ENCODE measurements at places on chromosomes 1 and 21.

- DNase-seq: no peak
Measured at GRCh38 chr1:209890641-209891330, 47.2 kb upstream of the SYT14 start.

GRCh38 chr1:6292102-6292501, 31.2 kb upstream of the GPR153 start:
- no peak for DNase-seq

GRCh38 chr1:147225193-147225730, at the start of gene FMO5:
TSS of gene FMO5 (minus strand) at chr1:147225339. CDS start at chr1:147225029, 310 bp downstream.
- DNase-seq: peak; percentile 9

- DNase-seq: no peak
Measured at GRCh38 chr1:156577550-156577949, 2.0 kb upstream of the TTC24 start.

DNA sequence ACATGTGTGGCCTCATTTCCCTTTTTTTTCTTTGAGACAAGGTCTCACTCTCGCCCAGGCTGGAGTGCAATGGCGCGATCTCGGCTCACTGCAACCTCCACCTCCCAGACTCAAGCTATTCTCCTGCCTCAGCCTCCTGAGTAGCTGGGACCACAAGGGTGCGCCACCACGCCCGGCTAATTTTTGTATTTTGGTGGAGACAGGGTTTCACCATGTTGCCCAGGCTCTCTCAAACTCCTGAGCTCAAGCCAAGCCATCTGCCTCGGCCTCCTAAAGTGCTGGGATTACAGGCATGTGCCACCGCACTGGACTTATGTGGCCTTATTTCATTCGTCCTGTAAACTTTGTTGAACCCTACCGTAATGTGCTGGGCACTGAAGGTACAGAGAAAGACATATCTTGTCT, 569 bp upstream of the WARS2 start:
- DNase-seq: peak; percentile 4

GRCh38 chr1:20390589-20391331, 95.2 kb downstream of the CAMK2N1 start:
- no peak for DNase-seq

DNA sequence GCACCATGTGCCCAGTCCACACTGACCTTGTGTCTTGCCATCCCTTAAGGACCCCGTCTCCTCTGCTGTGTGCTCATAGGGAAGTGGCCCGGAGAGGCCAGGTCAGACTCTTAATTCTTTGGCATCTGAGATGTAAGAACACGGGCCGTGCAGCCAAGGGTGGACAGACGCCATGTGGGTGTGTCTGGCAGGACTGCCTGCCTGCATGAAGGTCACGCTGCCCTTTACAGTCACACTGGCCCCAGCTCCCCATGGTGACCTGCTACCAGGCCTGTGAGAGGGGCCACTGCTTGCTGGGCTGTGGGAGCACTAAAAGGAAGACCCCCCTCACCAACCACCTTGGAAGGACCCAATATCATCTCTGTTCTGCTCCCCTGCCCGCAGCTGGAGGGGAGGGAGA, 17.7 kb downstream of the DHRS3 start:
- DNase-seq: no peak

DNA sequence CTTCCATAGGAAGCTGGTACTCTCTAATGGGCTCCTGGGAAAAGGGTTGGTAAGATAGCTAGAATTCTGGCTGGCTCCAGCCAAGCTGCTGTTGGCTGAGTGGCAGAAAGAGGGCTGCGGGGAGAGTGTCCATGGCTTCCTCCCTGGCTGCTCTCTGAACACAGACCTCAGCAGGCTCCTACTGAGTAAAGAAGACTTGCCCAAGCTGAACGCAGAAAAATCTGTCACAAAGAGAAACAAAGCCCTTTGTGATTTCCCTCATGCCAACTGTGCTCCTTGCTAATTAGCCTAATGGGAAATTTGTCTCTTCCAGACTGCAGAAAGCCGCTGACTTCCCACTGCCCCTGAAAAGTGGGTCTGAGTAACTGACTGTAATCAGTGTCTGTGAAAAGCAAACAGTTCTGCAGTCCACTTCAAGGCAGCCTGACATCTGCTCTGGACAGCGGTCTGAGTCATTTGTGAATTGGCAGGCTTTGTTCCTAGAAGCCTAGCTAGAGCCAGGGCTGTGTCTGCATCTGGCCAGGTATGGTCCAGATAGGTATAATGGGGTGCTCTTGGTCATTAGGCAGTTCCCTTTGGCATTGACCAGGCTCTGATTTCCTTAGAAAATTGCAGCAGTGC, 282.8 kb downstream of the ZNF648 start:
- no peak for DNase-seq

DNA sequence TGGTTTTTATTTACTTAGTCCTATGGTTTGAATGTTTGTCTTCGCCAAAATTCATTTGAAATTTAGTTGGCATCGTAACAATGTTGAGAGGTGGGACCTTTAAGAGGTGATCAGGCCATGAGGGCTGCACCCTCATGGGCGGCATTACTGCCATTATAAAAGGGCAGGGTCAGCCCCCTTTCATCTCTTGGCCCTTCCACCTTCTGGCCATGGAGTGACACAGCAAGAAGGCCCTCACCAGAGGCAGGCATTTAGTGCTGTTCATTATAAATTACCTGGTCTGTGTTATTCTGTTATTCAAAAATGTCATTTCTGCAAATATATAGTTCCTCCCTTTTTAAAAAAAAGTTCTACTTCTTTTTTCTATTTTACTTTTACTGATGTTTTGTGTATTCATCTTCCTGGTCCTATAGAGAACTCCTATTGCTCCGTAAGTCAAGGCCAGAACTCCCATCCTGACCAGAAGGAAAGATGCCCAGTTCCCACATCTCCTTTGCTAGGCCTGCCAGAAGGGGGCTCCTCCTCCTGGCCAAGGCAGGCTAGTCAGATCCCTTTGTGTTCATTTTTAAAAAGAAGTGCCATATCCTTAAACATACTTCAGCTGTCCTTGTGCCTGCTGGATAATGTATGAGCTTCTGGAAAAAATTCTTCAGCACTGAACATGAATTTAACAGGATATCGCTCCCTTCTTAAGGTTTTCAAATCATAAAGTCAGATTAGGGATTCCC, 10.0 kb upstream of the LBR start:
- DNase-seq: no peak

DNA sequence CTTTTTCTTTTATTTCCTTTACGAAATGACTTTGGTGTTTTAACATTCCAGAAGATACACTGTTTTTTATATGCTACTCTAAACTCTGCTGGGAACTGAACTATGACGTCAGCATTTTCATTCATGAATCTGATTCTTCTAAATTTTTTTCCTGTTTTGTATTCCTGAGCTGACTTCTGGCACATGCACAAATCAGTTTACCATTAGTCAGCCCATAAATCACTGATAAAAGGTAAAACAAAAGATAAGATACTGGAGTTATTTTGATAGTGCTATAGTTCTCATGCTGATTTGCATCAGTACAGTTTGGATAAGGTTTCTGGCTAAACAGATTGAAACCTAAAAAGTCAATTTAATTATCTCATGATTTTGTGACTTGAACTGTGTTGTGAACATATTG, 10.4 kb downstream of the CAMTA1 start:
- no peak for DNase-seq

DNA sequence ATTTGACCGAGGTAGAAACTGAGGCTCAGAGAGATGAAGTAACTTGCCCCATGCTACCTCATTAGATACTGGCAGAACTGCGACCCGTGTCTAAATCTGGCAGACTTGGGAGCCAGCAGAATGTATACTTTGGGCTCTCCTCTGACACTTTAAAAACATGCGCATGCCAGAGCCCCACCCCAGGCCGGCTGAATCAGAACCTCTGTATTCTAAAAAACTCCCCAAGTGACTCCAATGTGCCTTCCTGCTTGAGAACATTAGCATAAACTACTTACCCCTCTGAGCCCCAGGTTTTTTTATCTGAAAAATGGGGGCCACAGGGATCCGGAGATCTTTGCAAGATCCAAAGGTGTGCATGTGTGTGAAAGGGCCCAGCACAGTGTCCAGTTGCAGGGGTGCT, 344.7 kb upstream of the USP24 start:
- no peak for DNase-seq

DNA sequence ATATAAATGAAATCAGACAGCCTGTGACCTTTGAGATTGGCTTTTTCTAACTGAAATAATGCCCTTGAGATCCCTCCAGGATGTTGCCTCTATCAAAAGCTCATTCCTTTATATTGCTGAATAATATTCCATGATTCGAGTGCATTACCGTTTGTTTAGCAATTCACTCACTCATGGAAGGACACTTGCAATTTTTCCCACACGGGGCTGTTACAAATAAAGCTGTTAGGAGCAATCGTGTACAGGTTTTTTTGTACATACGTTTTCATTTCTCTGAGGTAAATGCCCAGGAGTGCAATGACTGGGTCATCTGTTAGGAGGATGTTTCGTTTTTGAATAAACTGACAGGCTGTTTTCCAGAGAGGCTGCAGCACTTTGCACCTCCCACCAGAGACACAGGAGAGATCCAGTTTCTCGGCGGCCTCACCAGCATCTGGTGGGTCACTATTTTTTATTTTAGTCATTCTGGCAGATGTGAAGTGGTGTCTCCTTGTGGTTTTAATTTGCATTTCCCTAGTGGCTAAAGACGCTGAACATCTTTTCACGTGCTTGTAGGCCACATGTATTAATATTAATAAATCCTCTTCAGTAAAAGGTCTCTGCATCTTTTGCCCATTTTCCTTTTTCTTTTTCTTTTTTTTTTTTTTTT, 11.0 kb downstream of the PRDM15 start:
- DNase-seq: no peak

DNA sequence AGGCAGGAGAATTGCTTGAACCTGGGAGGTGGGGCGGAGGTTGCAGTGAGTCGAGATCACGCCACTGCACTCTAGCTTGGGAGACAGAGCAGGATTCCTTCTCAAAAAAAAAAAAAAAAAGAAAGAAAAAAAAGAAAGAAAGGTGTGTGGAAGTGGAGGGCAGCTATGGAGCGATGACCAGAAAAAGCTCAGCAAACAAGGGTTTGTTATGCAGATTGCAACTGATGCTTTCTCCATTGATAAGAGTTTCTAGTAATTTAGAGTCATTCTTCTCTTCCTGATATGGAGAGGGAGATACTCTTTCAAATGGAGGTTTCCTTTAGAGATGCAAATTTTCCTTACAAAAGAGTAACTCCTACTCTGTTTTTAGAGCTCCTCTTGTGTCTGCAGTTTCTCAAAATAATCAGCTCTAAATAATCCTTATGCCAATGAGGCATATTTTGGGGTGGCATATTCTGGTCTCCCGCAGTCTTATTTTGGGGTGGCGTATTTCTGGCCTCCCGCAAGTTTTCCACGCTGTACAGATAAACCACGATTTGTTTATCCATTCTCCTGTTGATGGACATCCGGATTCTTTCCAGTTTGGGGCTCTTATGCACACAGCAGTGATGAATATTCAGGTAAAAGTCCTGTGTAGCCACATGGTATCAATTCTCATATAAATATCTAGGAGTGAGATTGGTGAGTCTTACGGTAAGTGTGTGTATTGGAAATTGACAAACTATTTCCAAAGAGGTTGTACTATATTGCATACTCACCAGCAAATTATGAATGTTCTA, 30.7 kb upstream of the RCC2 start:
- no peak for DNase-seq
